ENCODE measurements at places on chromosomes 6 and 20.

DNA sequence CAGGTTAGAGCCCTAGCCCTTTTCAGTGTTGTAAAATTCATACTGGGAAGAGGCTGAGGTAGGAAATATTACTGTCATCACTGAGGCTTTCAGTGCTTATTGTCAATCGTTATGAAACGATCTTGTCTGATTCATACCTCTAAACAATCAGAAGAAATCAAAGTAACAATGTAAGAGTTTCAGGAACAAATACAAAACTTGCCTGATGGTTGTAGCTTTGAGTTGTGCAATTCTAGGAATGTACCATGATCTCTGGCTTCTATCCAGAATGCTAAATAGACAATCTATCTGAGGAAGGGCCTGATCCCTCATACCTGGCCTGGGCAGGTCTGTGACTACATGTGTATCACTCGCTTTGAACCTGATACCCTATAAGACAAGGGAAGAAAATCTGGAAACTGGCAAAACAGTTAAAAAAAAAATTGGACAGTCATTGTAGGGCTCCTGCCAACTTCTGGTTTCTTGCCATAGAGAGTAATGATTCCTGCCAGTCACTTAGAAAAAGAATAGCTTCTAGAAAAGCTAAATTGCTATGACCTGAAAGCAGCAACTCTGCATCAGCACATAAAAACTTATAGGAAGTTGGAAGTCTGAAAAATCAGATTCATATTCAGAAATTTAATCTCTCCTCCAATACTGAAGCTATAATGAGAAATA lies 234.7 kb downstream of the BTBD9 start:
- DNase-seq = no peak

- no peak for DNase-seq
These were observed 21.4 kb upstream of the TXLNB start for GRCh38 chr6:139313229-139313628.

- no peak for DNase-seq
These were observed 25.6 kb downstream of the SIRPA start for GRCh38 chr20:1920826-1921225.

DNA sequence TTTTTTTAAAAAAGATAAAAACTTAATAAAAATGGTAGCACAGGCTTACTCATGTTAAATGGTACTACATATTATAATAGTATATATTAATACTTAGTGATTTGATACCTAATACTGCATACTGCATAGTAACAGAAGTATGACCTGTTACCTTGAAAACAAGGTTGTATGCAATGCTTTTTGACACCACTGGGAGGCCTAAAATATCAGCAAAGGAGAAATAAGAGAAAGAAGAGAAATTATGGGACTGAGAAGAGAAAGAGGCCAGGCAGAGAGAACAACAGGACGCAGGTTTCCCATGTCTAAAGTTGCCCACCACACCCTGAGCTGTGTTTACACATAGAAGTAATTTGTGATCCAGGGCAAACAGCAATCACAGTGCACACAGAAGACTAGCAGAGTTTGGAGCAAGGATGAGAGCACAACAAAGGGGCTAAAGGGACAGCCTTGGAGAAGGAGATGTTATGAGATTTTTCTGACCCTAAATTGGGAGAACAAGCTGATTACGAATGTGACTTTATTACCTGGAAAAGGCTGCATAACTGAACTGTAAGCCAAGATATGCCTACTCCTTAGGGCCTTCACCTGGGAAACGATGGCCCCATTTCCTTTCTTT lies 73.2 kb downstream of the ROS1 start:
- DNase-seq = no peak

DNA sequence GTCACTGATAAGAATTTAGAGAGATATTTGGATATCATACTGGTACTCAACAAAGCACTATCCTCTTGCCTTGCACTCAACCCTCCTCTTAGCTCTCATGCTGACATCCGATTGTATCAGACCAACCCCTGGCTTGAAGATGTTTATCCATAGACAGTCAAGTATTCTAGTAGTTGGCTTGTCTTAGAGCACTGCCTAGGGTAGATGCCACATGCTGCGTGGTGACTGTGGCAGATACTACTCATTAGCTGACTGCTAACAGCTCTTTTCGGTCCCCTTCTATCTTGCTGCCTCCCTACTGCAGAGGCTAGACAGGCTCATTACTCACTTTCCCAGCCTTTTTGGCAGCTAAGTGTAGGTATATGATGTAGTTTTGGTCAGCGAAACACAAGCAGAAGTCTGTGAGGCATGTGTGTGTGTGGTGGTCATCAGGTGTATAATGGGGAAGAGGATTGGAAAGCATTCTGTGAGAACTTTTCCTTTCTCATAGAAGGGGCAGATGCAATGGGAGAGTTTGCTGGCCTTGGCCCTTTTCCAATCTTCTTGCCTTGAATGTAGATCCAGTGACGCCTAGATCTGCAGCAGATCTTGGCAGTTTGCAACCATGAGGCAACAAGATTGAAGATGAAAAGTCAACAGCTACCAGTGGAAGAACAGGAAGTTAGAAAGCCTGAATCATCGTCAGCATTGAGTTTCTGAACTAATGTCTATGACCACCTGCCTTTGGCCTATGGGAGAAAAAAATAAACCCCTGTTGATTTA lies 4.4 kb upstream of the IFNGR1 start:
- DNase-seq = no peak

DNA sequence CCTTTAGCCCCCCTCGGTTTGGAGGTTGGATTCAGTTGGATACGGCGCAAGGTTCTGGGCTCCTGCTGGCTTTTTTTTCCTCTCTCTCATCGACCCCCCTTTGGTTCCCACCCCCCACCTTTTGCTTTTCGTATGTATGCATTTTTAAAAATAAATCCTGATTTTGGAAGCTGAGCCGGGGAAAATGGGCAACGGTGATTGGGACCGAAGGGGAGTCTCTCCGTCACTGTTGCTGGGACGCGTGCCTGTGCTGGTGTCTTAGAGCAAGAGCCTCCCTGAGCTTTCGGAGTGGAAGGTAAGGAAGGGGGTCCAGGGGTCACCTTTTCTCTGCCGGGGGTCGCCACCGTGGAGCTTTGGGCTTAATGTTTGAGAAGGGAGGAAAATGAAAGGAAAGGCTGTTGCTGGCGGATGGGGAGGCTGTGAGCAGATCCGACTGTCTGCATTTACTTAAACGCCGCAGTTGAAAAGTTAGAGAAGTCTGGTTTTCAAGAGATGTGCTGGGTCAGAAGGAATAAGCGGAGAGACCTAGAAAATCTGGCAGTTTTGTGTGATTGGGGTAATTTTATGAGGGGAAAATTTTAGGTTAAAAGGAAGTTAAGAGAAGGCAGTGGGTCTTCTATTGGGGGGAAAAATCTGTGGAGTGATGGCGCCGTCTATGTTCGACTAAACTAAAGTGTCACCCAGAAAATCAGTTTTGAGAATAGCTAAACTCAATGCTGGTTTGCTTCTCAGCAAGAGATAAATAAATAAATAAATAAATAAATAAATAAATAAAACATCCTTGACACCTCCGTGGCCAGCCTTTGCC lies 828 bp downstream of the ADGRB3 start:
- DNase-seq = no peak

- peak; percentile 91 for DNase-seq
These were observed 60.1 kb upstream of the TAGAP start for GRCh38 chr6:159104931-159105330.

DNA sequence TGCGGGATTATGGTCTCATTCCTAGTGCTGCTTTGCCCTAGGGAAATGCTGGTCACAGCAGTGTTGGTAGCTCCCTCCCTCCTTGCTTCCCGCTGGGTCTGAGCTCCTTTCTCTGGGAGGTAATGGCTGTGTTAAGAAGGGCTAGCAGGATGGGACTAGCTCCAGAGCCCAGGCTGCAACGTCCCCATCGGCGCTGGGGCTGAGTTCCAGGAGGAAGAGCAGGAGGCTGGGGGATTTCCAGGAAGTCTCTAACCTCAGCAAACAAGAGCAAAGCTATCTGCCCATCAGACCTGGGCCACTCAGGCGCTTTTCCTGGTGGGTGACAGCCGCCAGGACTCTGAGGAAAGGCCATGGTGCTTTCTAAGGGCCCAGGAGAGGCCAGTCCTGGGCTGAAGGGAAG lies 174.2 kb downstream of the DLL1 start:
- DNase-seq = peak; percentile 72

Data from spleen (tissue), 13 donors.